AG08395 (cell line): ENCODE measurements at places on chromosomes 2 and 18.

DNA sequence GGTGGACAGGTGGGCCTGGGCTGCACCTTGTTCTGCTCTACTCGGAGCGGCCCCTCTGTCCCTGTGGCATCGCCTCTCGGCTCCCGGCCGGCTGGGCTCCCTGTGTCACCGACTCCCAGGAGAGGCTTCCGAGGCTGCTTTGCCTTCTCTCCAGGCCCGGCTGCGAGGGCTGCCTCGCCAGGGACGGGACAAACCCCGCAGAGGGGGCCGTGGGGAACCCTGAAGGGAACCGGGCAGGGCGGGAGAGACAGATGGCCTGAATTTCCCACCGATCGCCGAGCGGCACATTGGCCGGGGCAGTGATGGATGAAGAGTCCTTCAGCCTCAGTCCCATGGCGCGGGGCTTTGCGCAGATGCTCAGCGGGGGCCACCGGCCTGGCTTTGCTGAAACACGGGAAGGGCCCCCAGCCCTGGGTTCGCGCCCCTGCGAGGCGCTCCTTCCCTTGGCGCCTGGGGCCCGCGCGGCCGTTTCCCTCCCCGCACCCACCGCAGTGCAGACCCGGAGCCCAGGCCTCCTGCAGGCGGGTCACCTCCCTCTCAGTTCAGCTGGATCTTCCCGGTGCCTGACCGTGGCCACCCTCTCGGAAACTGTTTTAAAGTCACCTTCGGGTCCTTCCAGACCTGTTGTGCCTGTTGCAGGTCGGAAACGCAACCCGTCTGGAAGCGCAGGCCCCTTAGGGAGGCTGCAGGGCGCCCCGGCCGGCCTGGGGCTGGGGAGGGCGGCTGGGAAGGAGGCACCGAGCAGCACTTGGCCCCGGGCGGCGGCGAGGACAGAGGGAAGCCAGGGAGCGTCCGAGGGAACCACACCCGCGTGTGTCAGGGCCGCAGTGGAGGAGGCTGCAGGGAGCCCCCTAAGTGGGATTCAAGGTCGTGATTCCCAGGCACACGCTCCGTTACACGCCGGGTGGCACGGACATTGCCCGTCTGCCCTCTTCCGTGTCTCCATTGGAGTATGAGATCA is 341.9 kb upstream of the SALL3 start:
- DNase-seq = no peak

- DNase-seq = no peak
These were observed 59.0 kb downstream of the TNFRSF11A start for GRCh38 chr18:62384068-62384467.

- DNase-seq = peak; percentile 69
These were observed 100.1 kb upstream of the MAP4K4 start for GRCh38 chr2:101597347-101597944.

- DNase-seq = no peak
These were observed 535.8 kb upstream of the POU3F3 start for GRCh38 chr2:104318001-104318665.

DNA sequence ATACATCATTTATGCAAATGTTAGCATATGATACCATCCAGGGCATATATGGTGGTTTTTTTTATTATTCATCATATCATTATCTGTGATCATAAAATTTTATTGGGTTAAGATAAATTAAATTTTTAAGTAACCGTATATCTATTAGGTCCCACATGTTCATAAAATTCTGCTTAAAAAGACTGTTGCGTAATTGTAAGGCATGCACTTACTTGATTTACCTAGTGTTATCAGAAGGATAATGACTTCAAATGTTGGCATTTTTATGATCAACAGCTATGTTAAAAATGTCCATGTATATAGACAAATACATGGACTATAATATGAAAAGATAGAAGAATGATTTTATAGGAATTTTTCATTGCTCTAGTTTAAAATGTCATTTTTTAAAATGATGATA is 1625.5 kb upstream of the CELF4 start:
- no peak for DNase-seq
